Stimulated activated CD4-positive, alpha-beta T cell treated with anti-CD3 and anti-CD28 coated beads, Interleukin-4, amount 100 ng/mL, for 24 hours (primary cell): ENCODE measurements at places on chromosomes 13 and 19.

- no peak for DNase-seq
Observed at GRCh38 chr13:20217168-20217567, 15.0 kb downstream of the GJB6 start.

DNA sequence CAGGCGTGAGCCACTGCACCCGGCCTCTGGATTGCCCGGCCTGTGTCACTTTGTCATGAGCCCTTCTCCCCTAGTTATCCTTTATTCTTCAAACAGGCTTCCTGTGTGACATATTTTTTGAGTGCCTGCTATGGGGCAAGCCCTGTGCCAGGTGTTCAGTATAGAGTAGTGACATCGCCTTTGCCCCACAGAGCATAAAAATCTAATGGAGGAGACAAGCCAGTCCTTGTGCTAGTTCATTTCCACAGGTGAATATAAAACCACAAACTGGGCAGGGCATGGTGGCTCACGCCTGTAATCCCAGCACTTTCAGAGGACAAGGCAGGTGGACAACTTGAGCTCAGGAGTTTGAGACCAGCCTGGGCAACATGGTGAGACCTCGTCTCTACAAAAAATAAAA lies 43.2 kb downstream of the BBC3 start:
- DNase-seq: no peak

- no peak for DNase-seq
Observed at GRCh38 chr13:42277618-42278276, 5.8 kb downstream of the AKAP11 start.

- no peak for DNase-seq
Observed at GRCh38 chr19:30144242-30144758, 202.3 kb downstream of the URI1 start.

DNA sequence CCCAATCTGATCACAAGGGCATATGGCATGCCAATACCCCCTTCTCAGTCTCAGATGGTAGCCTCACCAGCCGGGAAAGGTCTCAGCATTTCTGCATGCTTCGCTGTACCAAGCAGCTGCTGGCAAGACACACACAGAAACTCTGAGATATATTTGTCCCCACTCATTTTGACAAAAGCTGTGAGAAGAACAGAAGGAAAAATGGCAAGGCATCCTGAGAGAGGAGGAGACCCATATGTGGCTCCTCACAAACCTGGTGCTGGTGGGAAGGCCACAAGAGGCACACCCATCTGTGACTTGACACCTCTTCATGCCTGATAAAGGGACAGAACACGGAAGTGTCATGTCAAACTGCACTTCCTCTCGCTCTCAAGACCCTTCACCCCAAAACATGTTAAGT lies 36.7 kb upstream of the DOCK9 start:
- DNase-seq: no peak

GRCh38 chr19:9645472-9645871 lies 24.4 kb upstream of the ZNF561 start:
- no peak for DNase-seq
